Foreskin fibroblast (primary cell): ENCODE measurements at places on chromosomes 2 and 18.

DNA sequence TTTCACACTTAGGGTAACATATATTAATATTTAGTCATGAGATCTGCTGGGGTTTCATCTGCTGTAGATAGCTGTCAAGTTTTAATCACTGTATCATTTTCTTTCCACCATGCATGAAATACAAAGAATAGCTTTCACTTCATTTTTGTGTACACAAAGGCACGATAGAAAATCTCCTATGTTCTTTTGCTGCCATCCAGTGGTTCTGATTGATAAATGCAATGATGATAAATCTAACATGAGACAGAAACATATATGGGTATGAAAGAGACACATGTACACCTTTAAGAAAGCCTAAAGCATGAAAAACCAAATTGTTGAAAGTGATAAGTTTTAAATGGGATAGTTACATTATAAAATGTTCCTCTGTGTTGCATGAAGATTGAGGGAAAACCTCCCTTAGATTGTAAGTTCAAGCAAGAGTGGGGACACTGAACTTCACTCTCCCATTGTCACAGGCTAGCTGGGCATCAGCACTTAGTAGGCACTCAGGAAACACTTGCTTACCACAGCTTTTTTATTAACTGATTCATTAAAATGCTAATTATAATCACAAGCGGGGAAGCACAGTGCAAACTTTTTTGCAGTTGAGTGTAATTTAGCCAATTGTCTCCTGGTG is 31.2 kb downstream of the C1D start:
- peak; percentile 80 for DNase-seq

DNA sequence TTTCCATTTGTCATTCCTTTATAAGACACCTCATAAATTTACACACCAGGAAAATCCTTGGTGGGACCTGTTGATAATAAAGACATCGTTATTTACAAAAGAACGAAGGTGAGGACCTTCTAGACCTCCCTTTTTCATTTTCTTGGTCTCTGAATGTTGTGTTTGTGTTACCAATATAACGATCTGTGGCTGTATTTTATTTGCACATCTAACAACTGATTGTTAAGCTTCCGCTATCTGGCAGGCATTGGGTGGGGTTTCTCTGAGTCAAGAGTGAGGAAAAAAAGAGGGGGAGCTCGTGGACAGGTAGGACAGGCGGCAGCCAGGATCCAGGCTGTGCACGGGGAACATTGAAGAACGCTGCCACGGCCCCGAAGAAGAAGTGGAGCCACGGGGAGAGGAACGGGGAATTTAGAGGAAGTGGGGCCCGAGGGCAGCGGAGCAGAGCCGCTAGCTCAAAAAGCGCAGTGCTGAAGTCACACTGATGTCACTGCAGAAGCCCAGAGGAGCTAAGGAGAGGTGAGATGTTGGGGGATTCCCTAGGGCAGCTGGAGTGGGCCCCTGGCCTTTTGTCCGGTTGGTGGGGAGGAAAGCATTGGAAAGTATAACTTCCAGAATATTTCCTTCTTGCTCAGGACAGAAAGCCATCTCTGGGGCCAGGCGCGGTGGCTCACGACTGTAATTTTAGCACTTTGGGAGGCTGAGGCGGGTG is 20.9 kb upstream of the DNMT3A start:
- peak; percentile 23 for DNase-seq

- DNase-seq: no peak
Measured at GRCh38 chr2:238313289-238313990, 6.9 kb upstream of the TRAF3IP1 start.

DNA sequence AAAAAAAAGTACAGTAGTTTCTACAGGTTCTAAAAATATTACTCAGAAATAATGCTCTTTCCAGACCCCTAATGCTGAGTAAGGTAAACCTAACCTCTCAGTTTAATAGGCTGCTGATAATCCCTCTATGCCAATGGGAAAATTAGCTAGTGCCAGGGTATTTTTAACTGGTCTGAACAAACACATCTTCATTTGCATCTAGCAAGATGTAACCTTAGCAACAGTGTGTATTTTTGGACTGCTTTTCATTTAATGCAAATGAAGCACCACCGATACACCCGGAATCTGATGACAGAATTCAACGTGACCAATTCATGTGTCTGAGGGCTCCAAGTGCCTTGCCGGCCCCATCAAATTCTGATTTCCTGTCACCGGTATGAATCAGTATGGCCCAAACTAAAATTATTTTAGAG is 47.4 kb upstream of the CYRIA start:
- DNase-seq: no peak

- DNase-seq: peak; percentile 39
Measured at GRCh38 chr2:3313781-3314375, 63.7 kb downstream of the EIPR1 start.

GRCh38 chr2:23237147-23237546 is 147.8 kb upstream of the KLHL29 start:
- DNase-seq: no peak
